ENCODE measurements at places on chromosomes 7 and 10. TPM values are rescaled to one million over a fixed set of nuclear protein-coding genes. Genes with fewer than 3 reads are reported as not detected.

- no peak for DNase-seq
Measured at GRCh38 chr10:46291817-46292572, 5.2 kb downstream of the ANTXRL start.

GRCh38 chr10:12504176-12504575 lies 154.8 kb downstream of the CAMK1D start:
- DNase-seq: peak; percentile 65

Gene PTEN
- 69.3 TPM for total RNA-seq

- DNase-seq: no peak
Measured at GRCh38 chr7:30034501-30034900, 6.3 kb downstream of the PLEKHA8 start.

GRCh38 chr7:11026452-11027359 lies 53.0 kb downstream of the PHF14 start:
- DNase-seq: no peak

GRCh38 chr10:90712529-90712928 lies 145.3 kb downstream of the HTR7 start:
- no peak for DNase-seq

- DNase-seq: peak; percentile 91
Measured at GRCh38 chr7:47786557-47787248, 161.6 kb downstream of the PKD1L1 start.

DNA sequence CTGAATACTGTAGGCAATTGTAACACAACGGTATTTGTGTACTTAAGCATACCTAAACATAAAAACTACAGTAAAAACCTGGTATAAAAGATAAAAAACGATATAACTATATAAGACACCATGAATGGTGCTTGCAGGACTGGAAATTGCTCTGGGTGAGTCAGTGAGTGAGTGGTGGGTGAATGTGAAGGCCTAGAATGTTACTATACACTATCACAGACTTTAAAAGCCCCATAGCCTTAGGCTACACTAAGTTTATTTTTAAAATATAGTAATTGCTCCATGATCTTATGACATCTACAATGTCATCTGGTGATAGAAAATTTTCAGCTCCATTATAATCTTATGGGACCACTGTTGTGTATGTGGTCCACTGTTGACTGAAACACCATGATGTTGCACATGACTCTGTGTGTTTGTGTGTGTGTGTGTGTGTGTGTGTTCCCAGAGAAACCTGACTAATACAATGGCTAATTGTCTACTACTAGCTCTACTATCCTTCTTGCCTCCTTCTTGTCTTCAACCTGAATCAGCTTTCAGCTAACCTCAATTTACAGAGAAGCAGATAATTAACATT lies 27.6 kb upstream of the PRPF18 start:
- DNase-seq: no peak

Gene HTR5A
- not detected for total RNA-seq

DNA sequence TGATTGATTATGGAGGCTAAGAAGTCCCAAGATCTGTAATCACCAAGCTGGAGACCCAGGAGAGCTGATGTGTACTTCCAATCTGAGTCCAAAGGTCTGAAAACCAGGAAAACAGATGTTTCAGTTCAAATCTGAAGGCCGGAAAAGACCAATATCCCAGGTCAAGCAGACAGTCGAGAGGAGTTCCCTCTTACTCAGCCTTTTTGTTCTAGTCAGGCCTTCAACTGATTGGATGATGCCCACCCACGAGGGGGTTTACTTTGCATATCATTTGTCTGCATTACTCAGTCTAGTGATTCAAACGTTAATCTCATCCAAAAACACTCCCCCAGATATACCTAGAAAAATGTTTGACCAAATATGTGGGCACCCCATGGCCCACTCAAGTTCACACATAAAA lies 7.4 kb upstream of the ARID5B start:
- no peak for DNase-seq

GRCh38 chr10:22667093-22667480 lies 47.3 kb downstream of the PIP4K2A start:
- no peak for DNase-seq

GRCh38 chr7:86920154-86920553 lies 139.3 kb downstream of the ELAPOR2 start:
- DNase-seq: no peak

DNA sequence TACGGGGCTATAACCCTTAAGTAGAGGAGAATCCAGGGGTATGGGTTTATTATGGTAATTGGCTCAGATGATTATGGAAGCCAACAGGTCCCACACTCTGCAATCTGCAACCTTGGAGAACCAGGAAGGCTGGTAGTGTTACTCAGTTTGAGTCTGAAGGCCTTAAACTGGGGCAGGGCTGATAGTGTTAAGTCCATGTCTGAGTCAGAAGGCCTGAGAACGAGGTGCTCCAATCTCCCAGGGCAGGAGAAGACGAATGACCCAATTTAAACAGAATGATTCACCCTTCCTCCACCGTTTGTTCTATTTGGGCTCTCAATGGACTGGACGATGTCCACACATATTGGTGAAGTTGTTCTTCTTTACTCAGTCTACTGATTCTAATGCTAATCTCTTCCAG lies 244.5 kb upstream of the PTER start:
- no peak for DNase-seq

DNA sequence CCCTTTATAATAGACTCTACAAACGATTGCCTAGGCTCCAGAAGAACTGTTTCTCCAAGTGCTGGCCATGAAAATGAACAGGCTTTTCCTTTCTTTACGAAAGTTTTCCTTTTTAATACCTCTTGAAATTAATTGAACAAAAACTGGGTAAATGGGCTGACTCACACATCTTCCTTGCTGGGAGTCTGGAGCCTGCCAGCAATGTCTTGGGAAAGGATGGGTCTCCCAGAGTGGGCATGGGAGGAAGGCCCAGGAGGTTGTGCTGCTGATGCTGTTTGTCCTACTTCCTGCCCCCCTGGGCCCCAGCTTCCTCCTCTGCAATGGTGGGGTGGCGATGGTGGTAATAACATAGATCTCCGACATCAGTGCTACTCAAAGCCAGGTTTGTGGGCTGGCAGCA lies 174.1 kb downstream of the RPS24 start:
- no peak for DNase-seq

- DNase-seq: no peak
Measured at GRCh38 chr7:145224775-145225174, 388.9 kb upstream of the TPK1 start.

- no peak for DNase-seq
Measured at GRCh38 chr10:132443983-132444876, 47.2 kb downstream of the PWWP2B start.

Gene TMEM270
- not detected for total RNA-seq

- DNase-seq: no peak
Measured at GRCh38 chr7:49789736-49790135, 16.3 kb downstream of the VWC2 start.

- no peak for DNase-seq
Measured at GRCh38 chr10:130740166-130740565, 571.4 kb downstream of the TCERG1L start.

DNA sequence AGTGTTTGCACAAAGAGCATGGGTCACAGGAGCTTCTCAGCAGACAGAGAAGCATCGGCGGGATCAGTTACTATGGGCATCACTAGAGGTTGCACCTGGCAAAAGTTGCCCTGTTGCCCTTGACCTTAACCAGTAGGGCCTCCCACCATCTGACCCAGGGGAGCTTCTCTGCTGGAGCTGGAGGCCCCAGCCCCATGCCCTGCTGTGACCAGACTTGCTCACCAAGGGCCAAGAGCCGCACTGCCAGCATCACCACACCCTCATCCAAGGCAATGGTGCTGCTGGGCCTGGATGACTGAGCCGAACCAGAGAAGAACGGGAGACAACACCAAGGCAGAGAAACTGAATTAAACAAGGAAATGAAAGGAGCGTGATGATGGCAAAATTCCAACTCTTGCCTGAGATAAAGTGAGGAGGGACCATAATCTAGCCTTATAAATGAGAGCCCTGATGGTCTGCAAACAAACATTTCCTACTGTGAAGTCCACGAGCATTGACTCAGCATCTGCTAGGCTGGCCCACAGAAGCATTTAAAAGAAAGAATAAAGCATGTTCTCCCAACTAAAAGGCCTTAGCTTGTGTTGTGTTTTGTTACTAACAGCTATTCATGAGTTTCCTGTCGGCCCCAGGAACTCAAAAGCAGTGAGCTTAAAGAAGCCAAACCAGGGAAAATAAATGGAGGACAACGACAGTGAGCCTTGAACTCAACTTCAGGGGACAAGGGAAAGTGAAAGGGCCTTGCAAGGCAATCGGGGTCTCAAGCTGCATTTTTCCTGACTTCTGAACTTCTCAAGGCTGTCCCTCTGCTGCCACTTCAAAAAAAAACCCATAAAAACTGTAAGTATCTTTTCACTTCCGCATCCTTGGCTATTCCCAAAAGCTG lies 60.4 kb downstream of the AFAP1L2 start:
- no peak for DNase-seq

DNA sequence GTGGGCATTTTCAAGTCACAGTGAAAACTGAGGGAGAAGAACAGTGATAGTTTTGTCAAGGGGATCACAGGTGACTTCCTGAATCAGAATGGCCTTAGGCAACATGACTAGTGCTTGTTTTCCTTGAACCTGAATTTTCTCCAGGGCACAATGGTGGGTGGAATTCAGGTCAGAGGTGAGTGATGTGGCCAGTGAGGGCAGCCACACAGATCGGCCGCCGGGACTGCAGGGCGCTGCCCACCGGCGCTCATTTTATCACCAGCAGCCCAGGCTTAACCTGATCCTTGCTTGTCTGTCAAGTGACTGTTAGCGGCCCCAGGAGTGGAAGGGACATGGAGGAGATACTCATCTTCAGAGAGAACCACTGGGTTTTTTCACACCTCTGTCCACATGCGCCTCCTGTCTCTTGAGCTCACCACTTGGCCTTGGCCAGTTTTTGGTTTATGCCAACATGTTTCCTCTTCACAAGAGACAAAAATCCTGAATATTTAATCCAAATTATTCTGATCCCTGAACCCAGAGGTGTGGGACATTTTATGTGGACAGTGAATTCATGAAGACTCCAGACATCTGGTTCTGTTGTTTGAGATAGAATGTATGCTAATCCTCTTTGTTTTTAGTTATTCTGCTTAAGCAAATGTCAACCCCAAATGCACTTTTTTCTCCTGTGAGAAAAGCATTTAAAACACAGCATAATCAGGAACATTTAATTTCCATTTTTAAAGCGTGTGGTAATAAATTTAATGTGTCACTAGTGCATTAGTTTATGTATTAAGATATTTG lies 108.7 kb downstream of the DOCK1 start:
- DNase-seq: no peak

Gene CYP2C19
- total RNA-seq: not detected

GRCh38 chr7:116952635-116953371 lies 498 bp upstream of the ST7 start:
- peak; percentile 85 for DNase-seq

DNA sequence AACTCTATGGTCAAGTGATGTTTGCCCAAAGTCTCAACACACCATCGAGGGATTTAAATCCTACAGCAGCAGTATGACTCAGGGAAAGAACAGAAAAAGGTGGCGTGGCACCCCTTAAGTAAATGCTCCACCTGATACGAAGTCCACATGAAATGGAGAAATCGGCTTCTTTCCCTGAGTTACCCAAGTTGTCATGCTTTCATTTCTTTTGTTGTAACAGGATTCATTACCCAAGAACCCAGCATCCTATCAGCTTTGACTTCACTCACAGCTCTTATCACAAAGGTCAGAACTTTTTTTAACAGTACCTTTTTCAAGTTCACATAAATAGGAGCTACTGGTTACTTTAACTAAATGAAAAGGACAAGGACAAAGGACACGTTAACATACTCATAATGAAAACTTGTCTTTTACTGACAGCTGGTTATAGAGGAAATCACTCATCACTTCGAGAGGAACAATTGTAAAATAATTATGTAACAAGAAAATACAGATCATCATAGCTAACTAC lies 219.8 kb upstream of the FRMD4A start:
- DNase-seq: no peak

- no peak for DNase-seq
Measured at GRCh38 chr7:130118801-130119200, 48.5 kb downstream of the KLHDC10 start.

GRCh38 chr10:101096378-101096777 lies 34.6 kb downstream of the KAZALD1 start:
- no peak for DNase-seq

GRCh38 chr7:151408839-151409666 lies 785 bp downstream of the WDR86 start:
- no peak for DNase-seq

DNA sequence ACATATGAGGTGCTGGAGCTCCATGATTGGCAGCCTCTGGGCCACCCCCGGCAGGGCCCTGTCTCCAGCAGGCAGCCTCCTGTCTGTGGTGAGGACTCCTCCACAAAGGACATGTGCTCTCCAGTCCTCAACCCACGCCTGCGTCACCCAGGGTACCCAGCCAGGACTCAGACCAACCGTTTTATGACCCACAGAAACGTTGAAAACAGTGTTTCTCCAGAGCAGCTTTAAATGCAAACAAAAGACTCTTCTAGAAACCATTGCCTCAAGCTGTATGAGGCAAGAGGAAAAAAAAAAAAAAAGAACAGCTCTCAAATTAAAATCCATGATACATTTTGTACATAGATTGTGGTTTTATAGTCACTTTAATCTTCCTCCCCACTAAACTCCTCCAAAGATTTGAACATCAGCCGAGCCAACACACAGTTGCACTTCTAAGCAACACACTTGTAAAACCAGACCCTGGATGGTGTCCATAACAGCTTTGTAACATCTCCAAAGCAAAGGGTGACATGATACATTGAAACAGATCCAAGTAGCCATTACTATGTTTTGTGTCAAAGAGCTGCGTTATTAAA lies 175.0 kb upstream of the LYZL2 start:
- no peak for DNase-seq

Gene BMPER
- 0.50 TPM for total RNA-seq

Gene HOXA10
- not detected for total RNA-seq

GRCh38 chr10:128499956-128500355 lies 373.7 kb upstream of the MKI67 start:
- DNase-seq: no peak

DNA sequence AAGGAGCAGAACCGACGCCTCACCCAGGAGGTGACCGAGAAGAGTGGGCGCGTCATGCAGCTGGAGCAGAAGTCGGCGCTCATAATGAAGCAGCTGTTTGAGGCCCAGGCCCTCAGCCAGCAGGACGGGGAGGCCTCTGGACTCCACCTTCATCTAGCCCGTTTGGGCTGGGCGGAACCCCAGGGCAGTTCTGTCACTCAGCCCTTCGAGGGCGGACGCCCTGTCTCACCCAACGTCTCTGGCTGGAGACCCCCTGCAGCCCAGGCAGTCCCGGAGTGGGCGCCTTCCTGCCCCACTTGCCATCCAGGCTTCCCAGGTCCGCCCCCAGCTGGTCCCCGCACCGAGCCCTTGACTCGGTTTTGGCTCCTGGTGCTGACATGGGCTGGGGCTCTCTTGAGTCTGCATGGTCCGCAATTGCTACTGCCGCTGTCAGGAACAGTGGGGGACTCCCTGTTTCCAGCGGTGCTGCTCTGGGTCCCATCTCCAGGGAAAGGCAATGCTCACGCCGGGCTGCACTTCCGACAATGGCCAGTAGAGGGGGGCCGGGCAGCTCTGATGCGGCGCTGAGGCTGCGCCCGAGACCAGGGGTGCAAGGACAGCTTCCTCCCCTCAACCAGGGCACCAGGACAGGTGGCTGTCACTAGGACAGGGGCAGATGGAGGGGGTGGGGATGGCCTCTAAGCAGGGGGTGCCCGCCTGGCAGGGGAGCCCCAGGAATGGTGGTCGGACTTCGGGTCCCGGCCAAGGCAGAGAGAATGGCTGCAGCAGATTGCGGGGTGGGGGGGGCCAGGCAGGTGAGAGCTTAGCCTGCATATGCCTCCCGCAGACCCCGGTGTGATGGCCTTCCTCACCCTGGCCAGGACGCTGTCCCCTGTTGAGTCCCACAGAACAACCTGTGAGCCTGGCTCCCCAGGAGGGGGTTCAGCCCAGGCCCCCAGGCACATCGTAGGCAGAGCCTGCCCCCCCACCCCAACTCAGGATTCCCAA lies 71.2 kb upstream of the KCTD7 start:
- peak; percentile 92 for DNase-seq

- DNase-seq: no peak
Measured at GRCh38 chr7:7180725-7181449, 1.5 kb upstream of the C1GALT1 start.

Data from osteocyte (in vitro differentiated cells).